ENCODE measurements at places on chromosomes 5 and 9.

DNA sequence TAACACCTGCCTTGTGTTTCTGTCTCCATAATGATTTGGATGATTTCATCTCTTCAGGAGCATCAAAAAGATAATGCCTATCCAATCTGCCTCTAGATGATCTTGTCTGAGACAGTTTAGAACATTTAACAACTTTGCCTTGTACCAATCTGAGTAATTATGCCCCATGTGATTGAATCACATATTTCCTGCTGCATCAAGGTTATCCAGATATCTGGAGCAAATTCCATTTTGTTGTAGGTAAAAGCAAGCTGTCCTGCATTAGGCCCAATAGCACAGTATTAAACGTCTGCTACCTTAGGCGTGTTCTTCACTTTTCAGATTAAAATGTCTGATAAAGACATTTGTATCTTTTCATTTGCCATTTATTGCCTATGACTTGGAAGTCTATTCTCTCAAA, 54.1 kb upstream of the MARCHF11 start:
- DNase-seq: no peak

GRCh38 chr9:130789747-130790672, 45.0 kb upstream of the ABL1 start:
- DNase-seq: no peak

DNA sequence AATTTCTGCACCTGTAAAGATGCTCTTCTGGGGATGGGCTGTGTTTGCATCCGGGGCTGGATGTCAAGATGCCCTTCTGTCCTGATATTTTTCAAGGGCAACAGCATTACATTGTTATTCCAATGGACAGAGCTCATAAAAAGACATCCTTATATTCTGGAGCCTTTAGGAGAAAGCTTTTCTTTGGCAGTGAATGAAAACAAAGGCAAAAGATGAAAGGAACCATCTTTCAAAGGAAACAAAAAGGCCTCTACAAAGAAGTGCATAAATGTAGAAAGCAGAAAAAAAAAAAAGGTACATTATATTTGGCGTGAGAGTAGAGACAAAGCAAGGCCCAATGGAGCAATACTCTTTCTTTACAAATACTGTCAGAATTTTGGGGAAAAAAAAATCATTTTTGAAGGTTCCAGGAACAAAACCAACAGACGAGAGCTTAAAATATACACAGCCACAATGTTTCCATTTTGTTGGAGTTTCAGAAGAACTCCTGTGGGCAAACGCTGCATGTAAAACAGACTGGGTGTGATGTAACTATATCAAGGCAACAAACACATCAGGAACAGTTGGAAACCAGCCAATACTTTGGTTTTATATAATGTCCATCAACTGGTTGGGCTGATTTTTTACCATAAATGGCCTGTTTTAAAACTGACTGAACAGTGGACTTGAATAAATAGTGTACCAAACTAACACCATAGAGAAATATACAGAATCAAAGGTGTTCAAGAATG, 885.6 kb upstream of the DMAC1 start:
- no peak for DNase-seq

- no peak for DNase-seq
Observed at GRCh38 chr5:137072361-137073115, 426.6 kb downstream of the SPOCK1 start.

- no peak for DNase-seq
Observed at GRCh38 chr5:133343196-133343595, 269.1 kb downstream of the FSTL4 start.

DNA sequence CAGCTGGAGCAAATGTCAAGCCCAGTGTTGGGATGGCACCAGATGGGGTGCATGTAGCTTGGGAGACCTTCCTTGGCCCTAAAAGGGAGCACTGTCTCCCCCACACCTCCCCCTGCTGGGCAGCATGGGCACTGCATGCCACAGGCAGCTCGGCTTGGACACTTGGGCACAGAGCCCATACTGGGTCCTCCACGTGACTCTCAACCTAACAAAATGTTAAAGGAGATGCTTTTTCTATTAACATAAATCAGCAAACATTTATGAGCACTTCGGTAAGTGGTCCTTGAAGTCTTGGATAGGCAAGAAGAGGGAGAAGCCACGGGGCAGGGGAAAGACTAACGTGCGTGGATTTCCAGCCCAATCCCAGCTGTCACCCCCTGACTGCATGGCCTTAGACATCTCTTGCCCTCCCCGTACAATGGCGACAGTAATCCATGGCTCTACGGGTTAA, 23.9 kb upstream of the MAPK9 start:
- peak; percentile 53 for DNase-seq

DNA sequence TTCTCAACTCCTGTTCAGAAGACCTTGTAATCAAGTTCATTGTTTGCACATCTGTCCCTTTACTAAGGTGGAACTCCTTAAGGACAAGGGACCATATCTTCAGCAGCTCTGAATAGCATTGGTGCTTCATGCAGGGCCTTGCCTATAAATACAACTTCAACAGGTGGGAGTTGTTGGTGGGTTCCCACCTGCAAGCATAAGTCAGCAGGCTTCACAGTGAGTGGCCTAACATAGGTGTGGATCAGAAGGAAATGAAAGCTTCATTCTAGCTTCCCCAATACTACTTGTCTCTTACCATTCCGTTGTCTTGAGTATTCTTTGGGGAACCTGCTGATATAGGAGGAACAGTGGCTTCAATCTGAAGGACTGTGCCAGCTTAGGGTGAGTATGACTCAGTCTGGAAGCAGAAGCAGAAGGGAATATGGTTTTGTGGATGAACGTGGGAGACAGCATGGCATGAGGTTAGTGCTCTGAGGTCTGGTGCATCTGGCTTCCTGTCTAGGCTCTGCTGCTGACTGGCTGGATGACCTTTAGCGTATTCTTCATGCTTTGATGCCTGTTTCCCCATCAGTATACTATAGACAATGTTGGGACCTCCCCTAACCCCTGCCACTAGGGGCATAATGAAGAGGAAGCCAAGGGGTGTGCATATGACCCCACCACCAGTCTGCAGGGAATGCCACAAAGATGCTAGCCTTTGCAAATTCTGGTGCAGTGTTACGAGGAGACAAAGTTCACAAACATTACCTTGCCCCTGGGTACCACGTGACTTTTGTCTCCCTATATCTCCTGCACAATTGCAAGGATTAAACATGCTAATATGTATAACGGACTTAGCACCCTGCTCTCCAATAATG, 192.3 kb downstream of the PALM2AKAP2 start:
- DNase-seq: no peak

DNA sequence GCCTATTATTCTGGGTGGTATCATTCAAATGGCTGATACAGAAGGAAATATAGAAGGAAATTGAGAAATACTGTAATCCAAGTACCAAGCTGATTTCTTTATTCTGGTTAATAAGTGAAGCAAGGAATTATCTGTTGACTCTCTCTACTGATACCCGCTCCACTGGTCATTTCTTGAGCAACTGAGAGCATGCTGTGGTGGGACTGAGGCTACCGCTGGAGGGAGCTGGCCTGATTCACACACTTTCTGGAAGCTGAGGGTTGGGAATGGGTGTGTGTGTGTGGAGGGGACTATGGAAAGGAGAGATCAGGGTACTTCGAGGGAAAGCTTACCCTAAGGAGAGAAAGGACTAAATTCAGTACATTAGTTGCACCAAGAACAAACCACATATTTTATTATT, 104.1 kb downstream of the UGCG start:
- no peak for DNase-seq

- DNase-seq: peak; percentile 11
Observed at GRCh38 chr5:148482697-148483462, 99.1 kb downstream of the FBXO38 start.

- no peak for DNase-seq
Observed at GRCh38 chr9:84709056-84709455, 39.5 kb downstream of the NTRK2 start.

DNA sequence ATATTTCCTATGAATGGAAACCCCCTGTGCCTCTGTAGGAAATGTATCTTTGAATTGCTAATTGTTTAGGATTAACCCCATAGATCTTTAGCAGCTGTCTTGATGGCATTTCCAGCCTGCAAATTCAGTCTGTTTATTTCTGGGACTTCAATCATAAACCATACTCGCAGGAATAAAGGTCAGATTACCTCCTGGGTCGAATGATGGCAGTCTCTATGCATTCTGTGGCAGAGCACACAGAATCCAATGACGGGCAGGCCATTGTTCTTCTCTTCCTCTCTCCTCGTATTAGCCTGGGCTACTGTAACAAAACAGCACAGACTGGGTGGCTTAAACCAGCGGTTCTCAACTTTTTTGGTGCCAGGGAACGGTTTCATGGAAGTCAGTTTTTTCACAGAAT, 199.9 kb downstream of the PCSK5 start:
- no peak for DNase-seq

DNA sequence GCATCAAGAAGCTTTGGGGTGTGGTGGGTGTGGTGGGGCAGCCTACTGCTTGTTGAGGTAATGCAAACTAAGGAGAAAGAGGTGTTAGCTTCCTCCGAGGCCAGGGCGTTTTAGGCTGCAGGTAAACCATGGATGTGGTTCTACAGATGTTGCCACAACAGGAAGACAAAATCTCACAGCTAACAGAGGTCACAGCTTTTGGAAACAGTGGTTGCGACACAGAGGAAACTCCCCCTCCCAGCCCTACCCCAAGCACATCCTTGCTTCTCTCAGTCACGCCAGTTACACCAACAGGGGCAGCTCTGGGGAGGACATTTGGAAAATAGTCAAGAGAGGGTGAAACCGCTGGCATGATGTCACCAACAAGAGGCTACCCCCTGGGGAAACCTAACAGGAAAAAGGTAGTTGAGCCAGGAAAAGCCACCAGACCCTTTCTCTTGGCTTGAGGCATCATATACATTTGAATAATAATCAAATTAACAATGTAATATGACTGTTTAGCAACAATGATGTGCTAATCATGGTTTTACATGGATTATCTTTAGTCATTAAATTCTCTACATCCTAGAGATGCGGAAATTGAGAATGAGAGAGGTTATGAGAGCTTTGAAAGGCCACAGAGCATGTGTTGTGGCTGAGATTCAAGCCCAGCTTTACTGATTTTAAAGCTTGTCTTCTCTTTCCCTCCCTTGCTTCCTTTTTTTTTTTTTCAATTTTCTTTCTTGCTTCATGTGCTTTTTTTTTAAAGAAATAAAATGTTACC, 82.2 kb upstream of the IL12B start:
- DNase-seq: peak; percentile 35

DNA sequence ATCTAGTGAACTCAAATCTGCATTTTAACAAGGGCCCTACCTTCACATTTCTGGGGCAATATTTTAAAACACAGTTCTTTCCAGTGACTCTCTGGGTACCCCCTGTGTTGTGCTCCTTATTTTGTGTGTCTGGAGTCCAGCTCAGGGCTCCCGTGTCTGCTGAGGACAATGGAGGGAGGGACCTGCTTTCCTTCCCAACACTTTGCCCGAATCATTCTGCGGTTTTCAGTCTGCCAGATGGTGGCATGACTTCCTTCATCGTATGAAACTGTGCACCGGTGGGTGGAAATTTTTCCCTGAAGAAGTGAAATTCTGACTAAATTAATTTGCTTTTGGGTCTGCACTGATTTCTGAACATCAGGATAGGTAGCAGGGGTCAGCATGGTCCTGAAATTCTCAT, 153.6 kb upstream of the CD180 start:
- DNase-seq: no peak

GRCh38 chr9:18890372-18890771, 142.6 kb downstream of the SAXO1 start:
- no peak for DNase-seq

- DNase-seq: no peak
Observed at GRCh38 chr5:96874631-96875030, 1.7 kb upstream of the ERAP2 start.

DNA sequence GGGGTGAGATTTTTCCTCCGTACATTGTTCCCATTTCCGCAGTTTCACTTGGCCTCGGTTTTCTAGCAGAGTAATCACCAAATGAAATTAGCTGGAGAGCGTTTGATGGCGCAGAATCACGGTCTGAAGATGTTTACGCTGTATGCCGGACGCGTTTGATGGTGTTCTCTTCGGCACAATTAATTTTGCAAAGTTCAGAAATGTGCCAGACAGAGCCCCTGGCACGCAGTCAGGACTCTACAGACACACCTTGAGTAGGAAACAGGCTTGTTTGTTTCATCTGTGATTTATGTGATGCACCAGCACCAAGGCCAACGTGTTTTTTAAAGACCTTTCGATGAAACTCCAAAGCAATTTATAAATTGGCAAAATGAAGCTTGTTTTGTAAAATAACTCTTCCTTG, 863 bp upstream of the LIFR start:
- no peak for DNase-seq

DNA sequence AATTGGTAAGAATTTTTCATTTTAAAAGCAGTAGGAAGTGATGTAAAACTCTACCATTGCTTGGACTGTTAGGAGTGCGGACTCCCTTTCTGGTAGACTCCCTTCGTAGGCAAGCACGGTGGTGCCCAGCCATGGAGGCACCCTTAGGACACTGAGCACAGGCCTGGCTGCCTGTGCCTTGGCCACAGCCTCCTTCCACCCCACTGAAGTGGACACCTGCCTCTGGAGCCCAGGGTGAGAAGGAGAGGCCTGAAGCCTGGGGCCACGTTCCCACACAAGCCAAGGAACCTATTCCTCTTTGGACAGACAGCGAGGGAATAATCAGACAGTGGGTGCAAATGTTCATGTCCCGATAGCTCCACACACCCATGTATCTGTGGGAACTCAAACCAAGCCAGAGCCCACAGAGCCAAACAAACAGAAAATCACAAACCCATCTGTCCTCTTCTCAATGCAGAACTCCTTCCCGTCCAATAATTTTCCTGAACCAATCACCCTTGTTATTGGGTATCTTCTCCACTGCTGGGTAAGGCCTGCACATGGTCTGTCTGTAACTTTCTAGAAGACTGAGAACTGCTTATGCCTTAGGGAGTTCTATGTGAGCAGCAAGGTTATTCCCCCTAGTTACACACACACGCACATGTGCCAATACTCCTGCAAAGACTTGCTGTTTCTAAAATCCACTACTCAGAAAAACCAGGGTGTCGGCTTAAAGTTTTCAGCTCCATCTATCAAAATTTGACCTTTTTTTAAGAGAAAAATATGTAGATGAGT, 45.2 kb downstream of the UBE2QL1 start:
- no peak for DNase-seq

DNA sequence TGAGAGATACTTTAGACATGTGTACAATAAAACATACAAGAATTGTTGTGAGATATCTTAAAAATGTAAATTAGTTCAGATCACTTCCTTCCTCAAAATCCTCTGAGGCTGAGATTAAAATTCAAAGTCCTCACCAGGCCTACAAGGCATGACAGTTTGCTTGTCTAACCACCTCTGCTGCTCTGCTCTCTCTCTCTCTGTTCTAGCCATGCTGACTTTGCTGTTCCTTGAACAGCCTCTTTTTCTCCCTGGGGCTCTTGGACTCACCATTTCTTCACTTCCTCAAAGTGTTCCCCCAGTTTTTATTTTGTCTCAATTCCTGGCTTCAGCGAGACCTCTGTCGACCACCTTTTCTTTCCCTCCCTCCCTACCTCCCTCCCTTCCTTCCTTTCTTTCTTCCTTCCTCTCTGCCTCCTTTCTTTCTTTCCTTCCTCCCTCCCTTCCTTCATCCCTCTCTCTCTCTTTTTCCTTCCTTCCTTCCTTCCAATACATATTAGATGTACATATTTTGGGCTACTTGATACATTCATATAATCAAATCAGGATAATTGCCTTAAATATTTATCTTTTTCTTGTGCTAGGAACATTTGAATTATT, 27.0 kb downstream of the CATSPER3 start:
- DNase-seq: no peak

Data from stimulated activated CD8-positive, alpha-beta memory T cell treated with anti-CD3 and anti-CD28 coated beads, Interleukin-4, amount 100 ng/mL, for 1 hour (primary cell).